Smooth muscle cell of the umbilical artery (primary cell): ENCODE measurements at places on chromosomes 6 and 20. TPM values are rescaled to one million over a fixed set of nuclear protein-coding genes. Genes with fewer than 3 reads are reported as not detected.

IL17F gene
- total RNA-seq: not detected in 2 replicates

BTNL2 gene
- total RNA-seq: not detected in 2 replicates

RFX6 gene
- total RNA-seq: not detected in 2 replicates

ADGRB3 gene
- total RNA-seq: 0.18 TPM in 1 of 2 replicates, not detected in the other

TFAP2C gene
- not detected in 2 replicates for total RNA-seq

ANKRD66 gene
- not detected in 2 replicates for total RNA-seq

TNXB gene
- 0.89 and 1.7 TPM in 2 replicates for total RNA-seq
